ENCODE measurements at places on chromosomes 5 and 9. TPM values are rescaled to one million over a fixed set of nuclear protein-coding genes. Genes with fewer than 3 reads are reported as not detected.

DNA sequence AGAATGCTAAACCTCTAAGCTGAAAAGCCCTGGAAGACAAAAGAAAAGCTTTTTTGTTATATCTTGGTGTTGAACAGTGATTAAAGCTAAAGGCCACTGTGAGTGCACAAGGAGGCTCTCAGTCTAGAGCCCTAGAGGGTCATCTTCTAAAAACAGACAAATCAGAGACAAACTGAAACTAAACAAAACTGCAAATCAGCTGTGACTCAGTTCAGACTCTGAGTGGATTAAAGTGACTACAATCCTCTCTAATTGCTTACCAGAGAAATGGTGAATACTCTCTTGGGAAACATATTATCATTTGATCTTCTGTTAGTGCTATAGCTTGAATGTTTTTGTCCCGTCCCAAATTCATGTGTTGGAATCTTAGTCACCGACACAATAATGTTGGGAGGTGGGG, 491.9 kb downstream of the CDH18 start:
- H3K4me1 ChIP-seq, result no peaks in the 10 kb centered on the region
- H3K4me3 ChIP-seq, result no peak overlapping the region
- H3K27me3 ChIP-seq, result no peaks in the 10 kb centered on the region
- no peak overlapping the region for H3K27ac ChIP-seq
- H3K36me3 ChIP-seq, result no peaks in the 10 kb centered on the region

- H3K36me3 ChIP-seq, result no peaks in the 10 kb centered on the region
- peaks cover 11% of the 10 kb centered on the region for H3K4me1 ChIP-seq
- no peak for DNase-seq
- no peak overlapping the region for H3K27ac ChIP-seq
- no peak overlapping the region for H3K4me3 ChIP-seq
Measured at GRCh38 chr5:102815540-102816332, 60.6 kb downstream of the PAM start.

GRCh38 chr5:113118765-113119164, 142.2 kb downstream of the DCP2 start:
- no peak for DNase-seq
- no peaks in the 10 kb centered on the region for H3K4me1 ChIP-seq
- H3K36me3 ChIP-seq, result no peaks in the 10 kb centered on the region
- no peak overlapping the region for H3K27ac ChIP-seq
- H3K4me3 ChIP-seq, result no peak overlapping the region

GRCh38 chr5:71748360-71748759, 29.3 kb downstream of the CARTPT start:
- H3K4me1 ChIP-seq, result no peaks in the 10 kb centered on the region
- peak overlapping the region; percentile 23 for H3K27ac ChIP-seq
- peak; percentile 77 for DNase-seq
- no peak overlapping the region for H3K4me3 ChIP-seq

- H3K4me1 ChIP-seq, result no peaks in the 10 kb centered on the region
- H3K36me3 ChIP-seq, result no peaks in the 10 kb centered on the region
- H3K4me3 ChIP-seq, result no peak overlapping the region
- no peak overlapping the region for H3K27ac ChIP-seq
- no peaks in the 10 kb centered on the region for H3K27me3 ChIP-seq
Measured at GRCh38 chr5:28691526-28691925, 1653.1 kb upstream of the CDH9 start.

DNA sequence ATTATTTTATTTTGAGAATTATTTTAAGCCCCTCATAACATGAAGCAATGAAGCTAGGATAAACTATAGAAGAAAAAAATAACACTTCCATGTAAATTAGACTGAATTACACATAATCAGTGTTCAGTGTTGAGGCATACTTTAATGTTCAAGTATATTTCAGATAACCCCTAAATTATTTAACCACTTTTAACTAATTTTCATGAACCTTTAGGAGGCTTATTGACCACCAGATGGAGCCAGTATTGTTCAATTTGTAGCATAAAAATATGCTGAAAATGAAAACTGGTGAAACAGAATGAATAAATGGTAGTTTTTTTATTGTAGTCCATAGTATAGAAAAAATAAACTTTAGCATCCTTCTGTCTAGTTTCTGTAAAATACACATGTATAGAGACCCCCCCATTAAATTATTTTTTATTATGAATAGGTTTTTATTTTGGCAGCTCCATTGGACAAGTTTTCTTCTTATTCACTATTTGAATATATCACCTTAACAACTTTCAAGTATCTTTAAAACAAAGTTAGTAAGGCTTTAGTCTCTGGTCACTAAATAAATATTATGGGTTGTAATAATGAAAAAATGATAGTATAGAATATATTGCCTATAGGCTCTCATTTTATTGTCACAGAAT, 190.1 kb downstream of the CWC27 start:
- DNase-seq, result no peak
- peaks cover 2% of the 10 kb centered on the region for H3K4me1 ChIP-seq
- no peak overlapping the region for H3K27ac ChIP-seq
- H3K4me3 ChIP-seq, result no peak overlapping the region

CCDC107 gene
- 53.7 TPM for total RNA-seq

SHOC1 gene
- not detected for total RNA-seq

- H3K36me3 ChIP-seq, result no peaks in the 10 kb centered on the region
- DNase-seq, result no peak
- H3K27me3 ChIP-seq, result no peaks in the 10 kb centered on the region
- no peaks in the 10 kb centered on the region for H3K4me1 ChIP-seq
Measured at GRCh38 chr5:1227667-1228066, 2.5 kb downstream of the SLC6A18 start.

DNA sequence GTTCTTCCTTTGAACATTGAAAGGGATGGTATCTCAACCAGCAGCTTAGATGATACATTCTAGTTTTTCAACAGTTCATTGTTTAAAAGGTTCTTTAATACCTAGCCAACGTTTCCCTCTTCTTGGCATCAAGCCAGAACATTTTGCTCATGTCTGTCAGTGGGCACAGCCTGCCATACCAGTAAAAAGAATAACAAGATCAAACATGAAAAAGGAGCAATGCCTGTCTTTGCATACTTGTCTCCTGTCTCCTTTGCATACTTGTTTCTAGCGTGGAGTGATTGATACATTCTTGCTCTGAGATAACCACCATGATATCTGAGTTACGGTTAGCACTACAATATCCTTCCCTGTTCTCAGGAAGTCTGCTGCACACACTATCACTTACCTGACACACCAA, 248.6 kb upstream of the DAPK1 start:
- H3K27me3 ChIP-seq, result no peaks in the 10 kb centered on the region
- no peak overlapping the region for H3K27ac ChIP-seq
- H3K36me3 ChIP-seq, result no peaks in the 10 kb centered on the region
- no peak overlapping the region for H3K4me3 ChIP-seq

- H3K36me3 ChIP-seq, result no peaks in the 10 kb centered on the region
- H3K27ac ChIP-seq, result no peak overlapping the region
- no peaks in the 10 kb centered on the region for H3K27me3 ChIP-seq
- H3K4me1 ChIP-seq, result no peaks in the 10 kb centered on the region
Measured at GRCh38 chr5:108201721-108202120, 180.2 kb downstream of the FBXL17 start.

- H3K27ac ChIP-seq, result no peak overlapping the region
- H3K4me3 ChIP-seq, result no peak overlapping the region
- DNase-seq, result no peak
- H3K36me3 ChIP-seq, result no peaks in the 10 kb centered on the region
- no peaks in the 10 kb centered on the region for H3K27me3 ChIP-seq
Measured at GRCh38 chr5:37075399-37075950, 173.7 kb downstream of the CPLANE1 start.

GRCh38 chr5:126115059-126115629, 308.1 kb upstream of the GRAMD2B start:
- no peaks in the 10 kb centered on the region for H3K4me1 ChIP-seq
- no peak overlapping the region for H3K27ac ChIP-seq
- DNase-seq, result no peak
- H3K36me3 ChIP-seq, result no peaks in the 10 kb centered on the region
- H3K4me3 ChIP-seq, result no peak overlapping the region

OR2K2 gene
- total RNA-seq, result not detected

GRCh38 chr9:19127871-19128500, 694 bp upstream of the PLIN2 start:
- DNase-seq, result peak; percentile 80
- H3K4me1 ChIP-seq, result no peaks in the 10 kb centered on the region
- peak overlapping the region; percentile 62 for H3K4me3 ChIP-seq
- peak overlapping the region; percentile 17 for H3K27ac ChIP-seq
- H3K36me3 ChIP-seq, result peaks cover 3% of the 10 kb centered on the region

DNA sequence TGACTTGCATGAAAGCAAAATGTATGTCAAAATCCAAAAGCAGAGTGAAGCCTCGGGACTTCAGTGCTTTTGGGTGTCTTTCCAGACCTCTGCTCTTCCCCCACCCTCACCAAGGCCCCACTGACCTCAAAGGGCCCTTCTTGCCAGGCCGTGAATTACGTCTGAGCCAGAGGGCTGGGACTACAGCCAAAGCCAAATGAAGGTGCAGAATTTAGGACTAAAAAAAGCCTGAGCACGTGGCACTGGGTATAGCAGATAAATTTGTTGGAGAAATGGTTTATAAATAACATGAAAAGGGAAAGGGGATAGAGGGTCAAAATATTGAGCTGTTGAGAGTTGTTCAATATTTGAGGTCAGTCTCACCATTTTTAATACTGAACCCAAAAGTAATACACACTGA, 163.4 kb downstream of the GHR start:
- no peaks in the 10 kb centered on the region for H3K27me3 ChIP-seq
- H3K27ac ChIP-seq, result no peak overlapping the region
- H3K36me3 ChIP-seq, result no peaks in the 10 kb centered on the region
- H3K4me3 ChIP-seq, result no peak overlapping the region
- DNase-seq, result no peak
- peaks cover 4% of the 10 kb centered on the region for H3K4me1 ChIP-seq

FBP2 gene
- total RNA-seq, result not detected

- no peak for DNase-seq
- H3K4me1 ChIP-seq, result no peaks in the 10 kb centered on the region
- H3K36me3 ChIP-seq, result no peaks in the 10 kb centered on the region
- no peak overlapping the region for H3K27ac ChIP-seq
- no peak overlapping the region for H3K4me3 ChIP-seq
- no peaks in the 10 kb centered on the region for H3K27me3 ChIP-seq
Measured at GRCh38 chr5:54745599-54745998, 228.0 kb downstream of the SNX18 start.

PCDHGB3 gene
- 9.7 TPM for total RNA-seq

NAIF1 gene
- total RNA-seq, result 5.4 TPM

PTGES2 gene
- total RNA-seq, result 37.1 TPM

- H3K27ac ChIP-seq, result no peak overlapping the region
- H3K4me1 ChIP-seq, result no peaks in the 10 kb centered on the region
- no peak for DNase-seq
- H3K4me3 ChIP-seq, result no peak overlapping the region
- H3K36me3 ChIP-seq, result no peaks in the 10 kb centered on the region
Measured at GRCh38 chr9:111162026-111162425, 123.8 kb upstream of the LPAR1 start.

DNA sequence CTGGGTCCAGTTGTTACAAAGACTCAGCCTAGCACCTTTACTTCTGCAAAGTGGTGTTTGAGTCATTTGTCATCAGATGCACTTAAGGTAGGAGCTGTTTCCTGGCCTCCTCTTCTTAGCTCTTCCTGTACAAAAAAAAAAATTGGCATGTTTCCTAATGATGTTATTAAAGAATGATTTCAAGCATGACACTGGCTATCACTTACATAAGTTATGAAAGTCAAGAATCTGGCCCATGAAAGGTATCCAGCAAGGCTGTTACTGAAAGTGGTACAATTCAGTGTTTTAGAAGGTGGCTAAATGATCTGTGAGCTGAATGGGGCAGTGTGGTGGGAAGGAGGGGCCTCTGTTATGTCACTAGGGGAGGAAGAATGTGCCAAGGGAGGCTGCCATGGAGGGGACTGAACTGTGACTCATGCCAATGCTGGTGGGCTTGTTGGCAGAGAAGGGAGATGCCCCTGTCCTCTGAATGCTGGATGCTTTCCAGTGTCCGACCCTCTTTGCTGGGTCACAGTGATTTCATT, 175.1 kb upstream of the MAP1B start:
- peak overlapping the region; percentile 99 for H3K27ac ChIP-seq
- no peak overlapping the region for H3K4me3 ChIP-seq
- H3K4me1 ChIP-seq, result no peaks in the 10 kb centered on the region

OGN gene
- 318 TPM for total RNA-seq

DNA sequence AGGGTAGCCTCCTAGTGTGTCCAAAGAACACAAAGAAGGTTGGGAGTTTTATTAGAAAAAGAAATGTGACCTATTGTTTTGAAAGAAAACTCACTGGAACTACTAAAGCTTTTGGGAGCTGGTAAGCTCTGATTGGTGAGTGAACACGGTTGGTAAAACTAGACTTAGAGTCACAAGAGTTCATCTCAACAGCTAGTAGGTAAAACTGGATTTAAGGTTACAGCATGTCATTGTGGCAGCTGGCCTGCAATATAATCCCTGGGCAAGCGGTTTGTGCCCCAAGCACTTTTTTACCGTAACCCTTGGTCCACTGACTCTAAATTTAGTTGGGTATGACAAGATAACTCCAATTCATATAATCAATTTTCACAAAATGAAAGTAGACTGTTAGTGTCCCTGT, 47.4 kb downstream of the UBAP2 start:
- peaks cover 3% of the 10 kb centered on the region for H3K36me3 ChIP-seq
- no peak for DNase-seq
- H3K4me1 ChIP-seq, result no peaks in the 10 kb centered on the region

DNA sequence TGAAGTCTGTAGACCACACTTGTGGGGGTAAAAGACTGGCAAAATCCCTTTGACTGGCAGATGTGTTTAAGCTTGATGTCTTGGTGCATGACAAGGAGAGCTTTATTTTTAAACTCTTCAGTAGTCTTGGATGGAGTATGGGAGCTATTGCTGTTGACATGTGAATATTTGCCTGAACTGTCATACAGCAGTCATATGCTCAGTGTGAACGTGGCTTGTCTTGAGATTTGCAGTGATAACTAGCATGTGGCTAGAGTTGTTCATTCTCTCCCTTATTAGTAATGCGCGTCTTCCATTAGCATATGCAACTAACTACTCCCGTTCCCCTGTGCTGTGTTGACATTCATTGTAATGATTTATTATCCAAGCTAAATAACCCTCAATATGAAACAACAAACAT, 523.6 kb upstream of the WWC1 start:
- DNase-seq, result no peak

FBXO4 gene
- total RNA-seq, result 10.2 TPM

HARS1 gene
- 48.6 TPM for total RNA-seq

GRCh38 chr5:150661086-150661485, at the start of gene MYOZ3:
MYOZ3 (plus strand) TSS chr5:150661251; CDS start chr5:150662942, 1,691 bp downstream.
- peak; percentile 42 for DNase-seq
- peak within 1 kb of the TSS; percentile 31 for H3K27ac ChIP-seq
- no peaks in the 10 kb centered on the region for H3K4me1 ChIP-seq
- H3K27me3 ChIP-seq, result no peaks in the 10 kb centered on the region
- no peaks in the 10 kb centered on the region for H3K36me3 ChIP-seq
- H3K4me3 ChIP-seq, result no peak within 1 kb of the TSS

GRCh38 chr5:54728588-54728915, 211.0 kb downstream of the SNX18 start:
- H3K4me3 ChIP-seq, result no peak overlapping the region
- DNase-seq, result no peak
- no peaks in the 10 kb centered on the region for H3K36me3 ChIP-seq
- no peaks in the 10 kb centered on the region for H3K27me3 ChIP-seq
- H3K27ac ChIP-seq, result no peak overlapping the region
- H3K4me1 ChIP-seq, result peaks cover 3% of the 10 kb centered on the region

ISL1 gene
- 0.69 TPM for total RNA-seq
